NB4 (cell line): ENCODE measurements at places on chromosomes 11 and 22.
A peak's percentile ranks its signal among the peaks of the same experiment; 100 is the strongest.

- DNase-seq: no peak
These were observed 38.1 kb downstream of the AMPD3 start for GRCh38 chr11:10493041-10493663.

- DNase-seq: no peak
These were observed 29.7 kb upstream of the VPREB1 start for GRCh38 chr22:22214819-22215329.

GRCh38 chr11:134916421-134917213, 504.6 kb upstream of the B3GAT1 start:
- DNase-seq: no peak

DNA sequence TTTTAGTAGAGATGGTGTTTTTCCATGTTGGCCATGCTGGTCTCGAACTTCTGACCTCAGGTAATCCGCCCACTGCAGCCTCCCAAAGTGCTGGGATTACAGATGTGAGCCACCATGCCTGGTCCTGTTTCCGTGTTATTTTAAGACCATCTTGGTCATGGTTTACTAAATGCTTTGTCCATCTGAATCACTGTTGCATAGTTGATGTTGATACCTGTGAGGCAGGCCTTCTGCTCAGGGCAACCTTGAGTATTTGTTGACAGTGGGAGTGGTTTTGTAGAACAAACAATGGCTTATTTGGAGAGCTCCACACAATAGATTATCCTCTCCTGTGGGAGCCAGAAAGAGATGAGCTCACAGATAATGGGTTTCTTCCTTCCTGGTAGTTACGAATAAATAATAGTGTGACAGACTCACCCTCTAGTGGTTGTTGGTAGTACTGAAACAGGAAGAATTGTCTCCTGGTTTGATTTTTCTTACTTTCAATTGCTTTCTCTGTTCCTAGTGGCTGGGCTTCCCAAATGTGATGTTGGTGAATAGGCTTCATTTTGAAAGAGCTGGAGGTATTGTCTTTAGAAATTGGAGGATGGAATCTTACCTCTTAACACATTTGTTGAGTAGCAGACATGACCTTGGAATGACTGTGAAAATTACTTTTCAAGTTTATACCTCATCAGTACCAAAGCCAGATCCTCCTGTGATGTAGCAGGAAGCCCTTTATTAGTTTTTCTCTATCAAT, 39.0 kb downstream of the CTNND1 start:
- peak; percentile 75 for DNase-seq

- DNase-seq: peak; percentile 95
These were observed 187.2 kb downstream of the MAML2 start for GRCh38 chr11:96155627-96156378.

DNA sequence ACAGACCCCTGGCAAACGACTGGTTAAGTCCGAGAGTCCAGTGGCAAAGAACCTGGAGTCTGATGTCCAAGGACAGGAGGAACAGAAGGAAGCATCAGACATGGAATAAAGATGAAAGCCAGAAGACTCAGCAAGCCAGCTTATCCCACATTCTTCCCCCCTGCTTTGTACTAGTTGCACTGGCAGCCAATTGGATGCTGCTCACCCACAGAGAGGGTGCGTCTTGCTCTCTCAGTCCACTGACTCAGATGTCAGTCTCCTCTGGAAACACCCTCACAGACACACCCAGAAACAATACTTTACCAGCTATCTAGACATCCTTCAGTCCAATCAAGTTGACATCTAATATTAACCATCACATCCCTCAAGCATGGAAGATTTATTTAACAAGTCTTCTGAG, 1265.8 kb upstream of the CNTN5 start:
- DNase-seq: no peak
